Right ventricle myocardium inferior (tissue), 1 donor: ENCODE measurements at places on chromosomes 3 and 15.
A peak's percentile ranks its signal among the peaks of the same experiment; 100 is the strongest.

DNA sequence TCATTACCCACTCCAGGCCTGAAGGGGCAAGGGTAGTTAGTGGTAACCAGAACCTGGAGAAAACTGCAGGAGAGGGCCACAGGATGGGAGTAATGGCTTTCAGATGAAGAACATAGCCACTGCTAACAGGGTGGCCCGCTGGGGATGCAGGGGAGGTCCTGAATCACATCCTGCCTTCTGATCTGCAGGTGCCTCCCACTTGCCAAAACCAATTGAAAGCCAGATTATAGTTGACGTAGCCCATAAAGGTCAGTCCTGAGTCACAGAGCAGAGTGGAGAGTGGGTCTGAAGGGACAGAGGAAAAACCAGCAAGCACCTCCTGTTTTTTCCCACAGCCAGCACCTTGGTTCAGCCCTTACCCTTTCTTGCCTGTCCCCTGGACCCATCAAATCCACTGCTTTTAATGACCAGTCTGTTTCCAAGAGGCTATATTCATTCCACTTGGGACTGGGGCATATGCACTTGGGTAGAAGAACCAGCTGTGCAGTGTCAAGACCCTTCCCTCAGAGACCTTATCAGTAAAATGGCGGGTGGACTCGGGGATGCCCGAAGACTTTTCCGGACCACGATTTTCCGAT is 646 bp upstream of the SLC35G2 start:
- DNase-seq: no peak

- DNase-seq: no peak
These were observed 301.7 kb downstream of the OXSM start for GRCh38 chr3:26091626-26092025.

GRCh38 chr3:98180319-98180890 is 13.9 kb downstream of the OR5H15 start:
- no peak for DNase-seq

- no peak for DNase-seq
These were observed 35.2 kb downstream of the MGLL start for GRCh38 chr3:127787071-127787490.

DNA sequence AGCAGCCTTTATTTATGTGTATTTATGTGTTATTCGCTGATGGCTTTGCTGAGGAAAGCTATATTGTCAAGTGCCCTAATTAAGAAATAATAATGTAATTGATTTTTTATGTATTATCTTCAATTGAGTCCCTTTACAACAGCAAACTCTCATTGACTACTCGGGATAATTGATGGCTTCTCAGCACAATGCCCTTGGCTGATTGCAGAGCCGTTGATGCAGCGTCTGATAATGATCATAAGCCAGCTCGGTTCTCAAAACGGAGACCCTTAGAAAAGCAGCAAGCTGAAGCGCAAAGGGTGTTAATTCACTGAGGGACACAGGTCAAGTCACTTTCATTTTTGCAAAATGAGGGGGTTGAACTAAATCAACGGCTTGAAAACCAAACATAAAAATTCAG is 357.1 kb upstream of the KCNH8 start:
- no peak for DNase-seq

- no peak for DNase-seq
These were observed 16.1 kb downstream of the ZNF106 start for GRCh38 chr15:42474827-42475226.

DNA sequence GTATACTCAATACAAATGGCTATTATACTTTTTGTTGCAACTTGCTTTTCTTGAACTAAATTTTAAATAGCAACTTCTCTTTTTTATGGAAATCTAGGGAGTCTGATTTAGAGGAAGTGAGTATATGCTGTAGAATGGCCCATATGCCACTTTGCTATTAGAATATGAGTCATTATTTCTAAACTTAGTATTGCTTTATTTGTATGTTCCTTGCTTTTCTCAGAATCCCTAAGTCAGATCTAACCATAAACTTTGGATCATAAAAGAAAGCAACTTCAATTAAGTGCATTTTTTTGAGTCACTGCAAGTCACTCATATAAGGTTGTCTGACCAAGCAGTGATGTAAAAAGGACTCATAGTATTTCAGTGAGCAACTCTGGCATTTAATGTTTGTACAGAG is 17.5 kb upstream of the SPTSSB start:
- no peak for DNase-seq

GRCh38 chr3:176505878-176506621 is 691.2 kb downstream of the TBL1XR1 start:
- no peak for DNase-seq

- DNase-seq: no peak
These were observed 12.1 kb downstream of the GOLM2 start for GRCh38 chr15:44300572-44300971.

DNA sequence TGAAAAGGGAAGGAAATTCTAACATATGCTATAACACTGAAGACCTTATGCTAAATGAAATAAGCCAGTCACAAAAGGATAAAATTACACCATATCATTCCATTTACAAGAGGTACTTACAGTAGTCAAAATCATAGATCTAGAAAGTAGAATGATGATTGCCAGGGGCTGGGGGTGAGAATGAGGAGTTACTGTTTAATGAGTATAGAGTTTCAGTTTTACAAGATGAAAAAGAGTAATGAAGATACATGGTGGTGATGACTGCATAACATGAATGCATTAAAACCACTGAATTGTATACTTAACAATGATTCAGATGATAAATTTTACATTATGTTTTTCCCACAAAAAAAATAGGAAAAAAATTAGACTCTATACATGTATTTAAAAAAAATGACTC is 152.6 kb downstream of the SCAPER start:
- DNase-seq: no peak

DNA sequence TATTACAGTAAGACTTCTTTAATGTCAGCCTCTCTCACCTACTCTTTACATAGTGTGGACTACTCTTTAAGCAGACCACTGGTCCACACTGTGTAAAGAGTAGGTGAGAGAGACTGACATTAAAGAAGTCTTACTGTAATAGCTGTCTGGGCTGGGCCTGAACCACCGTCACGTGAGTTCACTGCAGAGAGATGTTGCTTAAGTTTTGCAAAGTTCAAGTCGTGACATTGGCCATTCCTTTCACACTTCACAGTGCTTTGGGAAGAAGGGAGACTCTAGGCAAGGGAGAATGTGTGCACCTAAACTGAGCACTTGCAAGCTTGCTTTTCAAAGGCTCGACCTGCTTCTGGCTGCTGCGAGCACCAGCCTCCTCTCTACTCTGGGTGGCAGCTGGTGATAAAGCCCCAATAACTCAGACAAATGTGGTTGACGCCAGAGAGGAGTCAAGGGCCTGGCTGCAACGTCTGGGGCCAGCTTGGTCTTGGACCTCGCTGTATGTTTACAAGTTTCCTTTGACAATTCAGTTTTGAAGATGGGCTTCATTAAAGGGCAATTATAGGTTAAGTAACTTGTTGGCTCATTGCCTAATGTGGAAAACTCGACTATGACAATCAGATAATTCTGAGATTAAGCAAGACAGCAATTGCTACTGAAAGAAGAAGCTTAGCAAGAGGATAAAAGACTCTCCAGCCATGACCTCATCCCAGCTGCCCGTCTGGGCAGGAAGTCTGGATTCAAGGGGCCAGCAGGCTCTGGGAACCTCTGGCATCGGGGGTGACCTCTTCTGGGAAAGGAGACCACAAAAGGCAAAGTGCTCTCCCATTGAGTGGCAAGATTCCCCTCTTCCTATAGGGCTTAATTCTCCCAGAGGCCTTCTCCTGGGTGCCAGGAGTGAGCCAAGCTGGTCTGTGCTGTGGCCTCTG is 242.1 kb upstream of the TLE3 start:
- no peak for DNase-seq

DNA sequence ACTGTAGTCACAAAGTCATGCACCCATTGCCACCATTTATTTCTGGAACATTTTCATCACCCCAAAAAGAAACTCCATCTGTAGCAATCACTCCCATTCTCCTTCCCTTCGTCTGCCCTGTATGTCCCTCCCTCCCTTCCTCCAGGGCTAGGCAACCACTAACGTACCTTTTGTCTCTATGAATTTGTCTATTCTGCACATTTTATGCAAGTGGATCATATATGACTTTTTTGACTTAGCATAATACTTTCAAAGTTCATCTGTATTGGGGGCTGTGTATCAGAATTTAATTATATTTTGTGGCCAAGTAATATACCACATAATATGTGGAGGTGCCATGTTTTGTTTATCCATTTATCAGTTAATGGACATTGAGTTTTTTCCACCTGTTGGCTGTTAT is 201.6 kb downstream of the FEZF2 start:
- DNase-seq: no peak

DNA sequence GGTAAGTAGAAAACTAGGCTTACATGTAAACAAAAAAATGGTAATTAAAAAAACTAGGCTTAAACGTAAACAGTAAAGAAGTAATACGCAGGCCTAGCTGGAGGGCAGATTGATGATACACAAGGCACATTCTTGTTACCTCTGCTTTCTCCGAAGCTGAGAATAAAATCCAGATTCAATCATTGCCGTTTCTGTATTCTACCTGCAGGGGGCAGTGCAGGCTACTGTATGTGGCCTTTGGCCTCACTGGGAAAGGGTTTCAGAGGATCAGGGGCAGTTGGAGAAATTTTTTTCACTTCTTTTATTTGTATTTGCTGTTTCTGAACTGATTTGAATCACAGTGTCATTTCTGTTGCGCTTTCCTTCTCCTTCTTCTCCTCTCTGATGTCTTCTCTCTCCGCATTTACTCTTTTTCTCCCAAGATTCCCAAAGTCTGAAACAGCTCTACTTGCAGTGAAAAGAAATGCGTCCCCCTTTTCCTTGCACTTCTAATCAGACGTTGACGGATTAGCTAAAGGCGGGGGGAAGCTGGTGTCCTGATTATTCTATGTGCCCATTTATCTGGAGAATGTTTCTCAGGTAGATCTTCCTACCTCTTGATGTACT is 67.1 kb upstream of the MCTP2 start:
- DNase-seq: peak; percentile 53

- no peak for DNase-seq
These were observed 53.2 kb upstream of the FNDC3B start for GRCh38 chr3:171986176-171986575.

- DNase-seq: peak; percentile 93
These were observed 582 bp upstream of the SLCO3A1 start for GRCh38 chr15:91852741-91853510.

- DNase-seq: no peak
These were observed 47.4 kb downstream of the CCR4 start for GRCh38 chr3:32998631-32999451.

GRCh38 chr3:39313289-39313688 is 16.2 kb upstream of the CCR8 start:
- DNase-seq: no peak

DNA sequence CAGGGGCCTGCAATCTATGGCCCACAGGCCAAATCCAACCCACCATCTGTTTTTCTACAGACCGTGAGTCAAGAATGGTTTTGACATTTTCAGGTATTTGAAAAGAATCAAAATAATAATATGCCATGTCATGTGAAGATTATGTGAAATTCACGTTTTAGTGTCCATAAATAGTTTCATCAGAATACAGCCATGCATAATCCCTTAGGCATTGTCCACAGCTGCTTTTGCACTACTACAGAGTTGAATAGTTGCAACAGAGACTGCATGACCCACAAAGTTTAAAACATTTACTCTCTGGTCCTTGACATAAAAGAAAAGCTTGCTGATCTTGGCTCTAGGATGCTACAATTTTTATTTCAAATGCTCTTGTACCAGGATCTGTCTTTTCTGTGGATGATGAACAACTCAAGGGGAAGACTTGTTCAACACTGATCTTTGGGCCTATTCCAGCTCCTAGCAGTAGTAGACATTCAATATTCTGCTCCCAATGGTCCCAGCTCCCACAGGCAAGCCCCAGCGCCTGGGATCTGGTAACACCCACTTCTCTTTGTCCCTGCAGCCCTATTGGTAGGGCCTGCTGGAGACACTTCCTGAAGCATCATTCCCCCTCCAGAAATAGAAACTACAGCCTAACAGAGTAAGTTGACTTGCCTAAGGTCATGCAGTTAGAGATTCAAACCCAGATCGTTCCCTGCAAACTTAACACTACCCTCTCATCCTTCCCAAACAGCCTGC is 76.9 kb downstream of the MRPL46 start:
- DNase-seq: no peak

DNA sequence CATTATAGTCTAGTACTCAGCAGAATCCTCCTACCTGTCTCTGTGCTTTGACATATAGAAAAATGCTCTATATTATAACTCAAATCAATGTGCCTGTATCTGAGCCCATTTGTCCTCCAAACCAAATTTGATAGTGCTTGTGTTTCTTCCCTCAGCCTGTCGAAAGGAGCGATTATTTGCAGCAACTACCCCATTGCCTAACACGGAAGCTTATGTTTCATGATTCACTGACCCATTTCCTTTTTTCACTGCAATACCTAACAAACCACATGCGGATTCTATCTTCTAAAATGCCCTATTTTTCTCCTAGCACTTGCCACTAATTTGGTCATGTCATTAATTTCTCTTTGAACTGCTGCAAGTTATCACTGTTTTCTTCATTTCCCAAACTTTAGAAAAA is 1220.6 kb upstream of the CADM2 start:
- no peak for DNase-seq

GRCh38 chr3:123380261-123380660 is 68.6 kb downstream of the ADCY5 start:
- no peak for DNase-seq

GRCh38 chr3:140128217-140128616 is 193.2 kb downstream of the CLSTN2 start:
- DNase-seq: no peak

DNA sequence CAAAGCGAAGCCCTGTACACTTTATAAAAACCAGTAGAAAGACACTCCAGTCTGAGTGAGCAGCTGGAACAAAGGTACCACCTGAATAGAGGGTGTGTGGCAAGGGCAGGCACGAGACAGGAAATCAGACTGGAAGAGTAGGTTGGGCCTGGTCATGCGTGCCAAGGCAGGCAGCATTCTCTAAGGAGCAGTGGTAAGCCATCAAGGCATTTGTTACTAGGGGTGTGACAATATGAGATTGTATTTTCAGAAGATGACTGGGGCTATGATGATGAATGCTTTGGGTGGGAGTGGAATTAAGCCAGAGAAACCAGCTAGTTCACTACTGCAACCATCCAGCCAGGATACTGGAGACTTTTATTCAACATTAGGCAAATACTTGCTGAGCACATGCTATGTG is 5.0 kb downstream of the JMJD7 start:
- DNase-seq: no peak

DNA sequence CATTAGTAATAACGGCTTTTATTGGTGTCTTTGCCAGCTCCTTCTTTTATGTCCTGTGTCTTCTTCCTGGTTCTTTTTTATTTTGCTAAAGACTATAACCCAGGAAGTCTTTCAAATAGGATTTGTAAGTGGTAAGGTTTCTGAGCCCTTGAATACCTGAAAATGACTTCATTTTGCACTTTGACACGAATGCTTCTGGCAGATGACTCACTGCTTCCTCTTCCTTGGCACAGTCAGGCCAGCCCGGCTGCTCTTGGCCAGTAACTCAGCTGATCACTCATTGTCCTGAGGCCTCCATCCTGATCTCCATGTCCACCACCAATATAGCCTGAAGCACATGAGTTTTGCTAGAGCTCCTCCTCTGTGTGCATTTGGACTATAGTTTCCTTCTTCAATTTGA is 48.7 kb upstream of the NR2E3 start:
- DNase-seq: no peak
